ENCODE measurements at places on chromosomes 1 and 21.

DNA sequence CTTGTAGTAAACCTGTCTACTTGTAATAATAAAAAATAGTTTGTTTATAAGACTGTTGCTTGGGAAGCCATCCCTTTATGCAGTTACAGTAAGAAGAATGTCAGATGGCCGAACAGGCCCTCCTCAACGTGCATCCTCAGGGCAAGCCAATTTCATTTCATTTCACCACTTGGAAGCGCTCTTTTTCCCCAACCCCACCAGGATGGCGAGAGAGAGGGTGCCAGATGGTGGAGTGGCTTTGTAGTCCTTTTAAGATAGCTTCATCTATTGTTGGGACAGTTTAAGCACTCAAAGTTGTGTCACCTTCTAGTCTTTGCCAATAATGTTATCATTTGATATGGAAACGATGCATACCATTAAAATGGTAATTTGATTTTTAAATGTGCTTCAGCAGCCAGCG is 356.3 kb upstream of the CAMK1G start:
- no peak for DNase-seq

DNA sequence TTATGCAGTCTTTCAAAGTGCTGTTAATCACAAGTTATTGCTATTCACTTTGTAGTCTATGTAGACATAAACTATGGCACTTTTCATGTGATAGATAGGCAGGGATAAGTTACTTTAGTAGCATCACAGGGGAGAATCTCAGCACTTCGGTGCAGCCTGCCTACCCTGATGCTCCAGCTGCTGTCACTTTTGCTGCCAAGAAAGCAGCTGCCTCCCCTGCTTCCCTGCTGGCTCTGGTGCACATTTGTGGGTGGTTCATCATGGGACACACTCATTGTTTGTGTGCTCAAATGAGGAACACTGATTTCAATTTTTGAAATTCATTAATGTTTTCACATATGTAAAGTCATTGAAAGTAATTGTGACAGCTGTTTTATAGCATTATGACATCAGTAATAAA is 272.6 kb downstream of the S1PR1 start:
- DNase-seq, result no peak

DNA sequence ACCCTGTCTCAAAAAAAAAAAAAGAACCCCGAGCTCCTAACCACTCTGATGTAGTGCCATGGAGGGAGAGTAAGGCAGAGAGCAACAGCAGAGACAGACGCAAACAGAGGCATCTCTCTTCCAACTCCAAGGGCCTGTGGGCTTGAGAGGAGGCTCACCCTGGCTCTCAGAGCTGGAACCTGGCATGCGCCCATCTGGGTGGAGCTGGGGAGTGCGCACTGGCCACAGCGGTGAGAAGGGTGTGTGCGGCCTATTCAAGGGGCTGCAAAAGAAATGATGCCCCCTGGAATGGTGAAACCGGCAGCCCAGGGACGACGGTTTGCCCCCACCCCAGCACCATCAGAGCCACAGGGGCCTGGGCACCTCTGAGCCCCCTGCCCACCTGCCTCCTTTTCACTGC is 17.6 kb downstream of the COL8A2 start:
- no peak for DNase-seq

DNA sequence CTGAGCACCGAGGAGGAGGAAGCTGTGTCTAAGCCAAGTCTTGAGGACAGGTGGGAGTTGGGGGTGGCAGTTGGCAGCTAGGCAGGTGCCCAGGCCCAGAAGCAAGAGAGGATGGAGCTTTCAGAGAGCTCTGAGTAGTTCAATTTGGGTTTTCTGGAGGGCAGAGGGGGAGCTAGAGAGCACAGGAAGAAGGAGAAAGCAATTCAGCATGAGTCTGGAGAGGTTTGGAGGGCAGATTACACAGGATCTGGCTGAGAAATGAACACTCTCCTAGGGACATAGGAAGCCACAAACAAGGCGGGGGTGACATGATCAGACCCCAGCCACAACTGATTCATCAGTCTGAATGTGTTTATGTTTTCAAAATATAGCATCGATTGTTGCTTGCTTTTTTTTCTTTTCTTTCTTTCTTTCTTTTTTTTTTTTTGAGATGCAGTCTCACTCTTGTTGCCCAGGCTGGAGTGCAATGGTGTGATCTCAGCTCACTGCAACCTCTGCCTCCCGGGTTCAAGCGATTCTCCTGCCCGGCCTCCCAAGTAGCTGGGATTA is 23.8 kb downstream of the PTPRF start:
- DNase-seq, result peak; percentile 76

DNA sequence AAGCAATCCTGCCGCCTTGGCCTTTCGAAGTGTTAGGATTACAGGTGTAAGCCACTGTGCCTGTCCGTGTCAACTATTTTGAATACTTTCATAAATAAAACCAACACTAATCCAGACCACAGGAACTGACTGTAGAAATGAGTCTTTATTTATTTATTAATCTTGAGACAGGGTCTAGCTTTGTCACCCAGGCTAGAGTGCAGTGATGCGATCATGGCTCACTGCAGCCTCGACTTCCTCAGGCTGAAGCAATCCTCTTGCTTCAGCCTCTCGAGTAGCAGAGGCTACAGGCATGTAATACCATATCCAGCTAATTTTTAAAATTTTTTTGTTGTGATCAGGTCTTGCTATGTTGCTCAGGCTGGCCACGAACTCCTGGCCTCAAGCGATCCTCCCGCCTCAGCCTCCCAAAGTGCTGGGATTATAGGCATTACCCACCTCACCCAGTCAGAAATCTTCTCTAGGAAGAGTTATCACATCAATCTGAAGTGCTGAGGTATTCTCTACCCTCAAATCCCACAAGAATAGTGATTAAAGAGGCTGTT is 21.7 kb upstream of the CPLANE2 start:
- DNase-seq, result no peak

DNA sequence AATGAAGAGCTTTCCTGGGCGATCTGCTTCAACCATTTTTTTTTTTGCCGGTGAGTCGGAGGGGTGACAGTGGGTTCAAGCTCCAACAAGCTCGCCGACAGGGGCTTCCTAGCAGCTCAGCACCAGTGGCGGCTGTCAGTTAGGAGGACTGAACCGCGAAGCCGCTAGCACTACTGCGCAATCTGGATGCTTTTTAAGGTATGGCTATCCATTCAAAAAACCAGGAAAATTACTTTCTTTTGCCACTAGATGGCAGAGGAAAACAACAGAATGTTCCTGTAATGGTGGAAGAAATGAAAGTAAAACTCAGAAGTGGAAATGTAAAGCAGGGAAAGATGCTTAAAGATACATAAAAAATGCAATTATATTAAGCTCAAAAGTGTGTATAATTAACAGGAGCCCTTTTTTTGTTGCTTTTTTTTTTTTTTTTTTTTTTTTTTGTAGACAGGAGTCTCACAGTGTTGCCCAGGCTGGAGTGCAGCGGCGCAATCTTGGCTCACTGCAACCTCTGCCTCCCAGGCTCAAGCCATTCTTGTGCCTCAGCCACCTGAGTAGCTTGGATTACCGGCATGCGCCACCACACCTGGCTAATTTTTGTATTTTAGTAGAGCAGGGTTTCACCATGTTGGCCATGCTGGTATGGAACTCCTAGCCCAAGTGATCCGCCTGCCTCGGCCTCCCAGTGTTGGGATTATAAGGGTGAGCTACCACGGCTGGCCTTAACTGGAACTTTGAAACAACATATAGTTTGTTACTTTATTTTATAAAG is 8.5 kb downstream of the KYAT3 start:
- peak; percentile 81 for DNase-seq

DNA sequence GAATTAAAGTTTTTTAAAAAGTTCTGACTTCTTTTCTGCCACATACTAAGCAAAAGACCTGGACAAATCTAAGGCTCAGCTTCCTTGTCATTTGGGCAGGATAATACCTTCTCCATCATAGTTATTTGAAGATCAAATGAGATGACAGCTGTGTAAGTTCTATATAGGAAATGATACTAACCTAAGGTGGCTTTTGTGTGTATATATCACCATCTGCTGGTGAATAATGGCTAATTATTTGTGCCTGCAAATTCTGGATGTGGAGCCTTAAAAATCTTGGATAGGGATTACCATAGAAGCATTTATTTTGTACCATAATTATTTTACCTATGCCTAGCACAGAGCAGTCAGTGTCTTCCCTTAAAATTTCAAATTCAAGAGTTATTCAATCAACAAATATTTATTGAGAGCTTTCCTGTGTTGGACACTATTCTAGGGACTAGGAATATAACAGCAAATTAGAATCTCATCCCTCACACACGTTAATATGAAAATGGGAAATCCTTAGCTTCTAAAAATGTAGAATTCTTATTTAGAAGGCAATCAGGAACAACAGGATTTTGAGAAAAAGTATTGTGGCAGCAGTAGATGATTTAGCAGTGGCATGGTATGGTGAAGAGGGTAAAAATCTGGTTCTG is 89.8 kb downstream of the TMEM200B start:
- peak; percentile 67 for DNase-seq

DNA sequence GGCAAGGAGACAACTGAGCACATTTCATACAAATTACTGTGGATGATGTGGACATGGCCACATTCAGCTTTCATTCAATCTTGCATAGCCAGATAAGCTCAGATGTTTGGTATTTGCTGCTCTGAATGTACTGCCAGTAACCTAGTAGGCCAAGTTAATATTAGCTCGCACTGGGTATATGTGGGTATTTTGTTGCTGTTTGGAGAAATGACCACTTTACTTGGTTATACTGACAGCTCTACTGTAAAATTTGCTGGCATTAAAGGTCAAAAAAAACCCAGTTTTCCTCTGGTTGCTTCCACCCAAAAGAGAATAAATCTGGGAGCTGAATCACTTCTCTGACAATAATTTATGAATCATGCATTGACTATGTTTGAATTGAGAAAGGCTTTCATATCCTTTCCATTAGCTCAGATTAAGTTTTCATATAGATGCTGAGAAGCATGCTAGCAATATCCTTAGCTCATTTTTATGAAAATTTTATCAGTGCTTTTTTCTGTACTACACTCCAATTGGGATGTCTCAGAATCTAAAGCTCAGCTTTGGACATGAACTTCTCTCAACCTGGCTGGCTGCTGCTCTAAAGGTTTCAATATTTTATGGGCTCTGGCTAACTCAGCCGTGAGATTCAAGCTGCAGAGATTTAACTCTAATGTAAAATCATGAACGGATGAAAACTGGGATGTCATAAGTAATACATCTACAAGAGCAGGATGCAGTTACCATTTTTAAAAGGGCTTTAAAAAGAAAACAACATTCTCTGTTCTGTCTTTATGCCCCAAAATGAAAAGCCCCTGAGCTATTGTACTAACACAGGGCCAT is 330.0 kb downstream of the BARHL2 start:
- DNase-seq, result no peak

DNA sequence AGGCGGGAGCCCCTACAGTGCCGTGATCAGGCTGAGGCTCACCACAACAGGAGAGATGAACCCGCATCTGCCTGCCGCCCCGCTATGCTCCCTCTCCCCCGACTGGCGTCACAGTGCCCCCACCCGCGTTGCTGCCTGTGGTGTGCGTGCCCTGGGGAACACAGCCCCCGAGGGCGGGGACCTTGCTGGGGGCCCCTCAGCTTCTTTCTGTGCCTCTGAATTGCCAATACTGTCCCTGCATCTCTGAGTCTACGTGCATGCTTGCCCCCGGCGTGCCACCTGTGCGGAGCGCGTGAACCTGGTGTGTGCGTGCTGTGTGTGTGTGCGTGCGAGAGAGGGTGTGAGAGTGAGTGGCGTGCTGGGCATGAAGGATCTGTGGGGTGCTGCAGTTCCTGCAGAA is 10.3 kb downstream of the PARS2 start:
- no peak for DNase-seq

DNA sequence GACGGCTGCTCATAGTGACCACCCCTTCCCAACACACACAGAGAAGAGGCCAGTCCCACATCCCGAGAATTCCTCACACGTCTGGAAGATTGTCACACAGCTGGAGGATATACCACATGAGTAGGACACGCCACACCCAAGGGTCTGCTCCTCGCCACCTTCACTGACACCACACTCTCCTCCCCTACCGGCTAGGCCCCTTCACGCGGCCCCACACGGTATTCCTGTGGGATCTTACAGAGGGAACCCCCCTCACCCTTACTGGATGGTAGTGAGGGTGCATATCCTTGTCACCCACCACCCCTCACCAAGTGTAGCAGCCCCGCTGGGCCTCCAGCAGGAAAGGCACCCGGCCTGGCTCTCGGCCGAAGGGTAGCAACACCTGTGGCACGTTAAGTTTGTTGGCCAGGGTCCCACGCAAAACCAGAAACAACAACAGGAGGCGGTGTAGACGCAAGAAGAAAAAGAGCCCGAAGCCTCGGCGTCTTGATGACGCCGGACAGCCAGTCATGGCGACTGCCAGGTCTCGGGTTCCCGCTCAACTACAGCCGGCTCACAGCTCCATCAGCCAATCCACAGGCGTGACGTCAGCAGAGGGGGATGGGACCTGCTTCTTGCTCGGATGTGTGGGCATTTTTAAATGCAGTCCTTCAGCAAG is at the start of gene NUP210L:
NUP210L (minus strand) TSS at position 540 of the 658 bp plus-strand sequence.
- no peak for DNase-seq

GRCh38 chr1:54244655-54245054 is 44.7 kb downstream of the MRPL37 start:
- DNase-seq, result no peak

- DNase-seq, result no peak
Measured at GRCh38 chr1:117169871-117170596, 40.7 kb downstream of the VTCN1 start.

DNA sequence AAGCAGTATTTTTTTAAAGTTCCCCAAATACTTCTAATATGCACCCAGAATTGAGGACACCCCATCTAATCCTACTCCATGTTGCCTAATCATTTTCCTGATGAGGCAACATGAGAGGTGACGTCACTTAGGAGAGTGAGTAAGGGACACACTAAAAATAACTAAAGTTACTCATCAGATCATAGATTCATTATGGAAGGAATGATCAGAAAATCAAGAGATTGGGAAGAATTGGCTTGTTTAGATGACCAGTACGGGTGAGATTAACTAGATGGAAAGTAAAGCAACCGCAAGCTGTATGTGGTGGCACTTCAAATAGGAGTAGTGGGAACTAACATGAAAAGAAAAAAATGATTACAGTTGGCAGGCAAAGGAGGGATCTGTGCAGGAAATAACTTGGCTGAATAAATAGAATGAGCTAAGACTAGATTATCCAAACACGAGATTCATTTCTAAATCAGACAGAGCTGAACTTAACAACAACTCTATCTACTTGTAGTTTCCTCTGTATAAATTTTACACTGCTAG is 61.4 kb upstream of the CXADR start:
- no peak for DNase-seq

GRCh38 chr1:169266133-169266532 is 101.5 kb downstream of the NME7 start:
- no peak for DNase-seq

DNA sequence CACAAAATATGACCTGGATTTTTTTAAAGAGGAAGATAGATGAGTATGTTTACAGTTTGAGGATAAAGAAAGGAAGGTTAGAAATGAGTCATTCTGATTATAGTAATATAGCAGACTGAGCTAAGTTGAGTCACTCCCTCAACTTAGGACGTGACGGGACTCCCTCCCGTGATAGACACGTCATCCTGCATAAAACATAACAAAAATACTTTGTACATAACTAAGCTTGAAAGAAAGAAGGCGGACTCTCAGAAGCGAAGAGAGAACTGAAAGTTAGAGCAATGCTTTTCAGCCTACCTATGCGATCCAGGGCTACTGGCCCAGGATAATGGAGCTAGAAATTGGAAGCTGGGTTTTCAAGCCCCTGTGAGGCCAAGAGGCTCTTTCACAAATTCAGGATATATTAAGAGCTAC is 53.0 kb upstream of the DESI2 start:
- DNase-seq, result peak; percentile 39

Measured in NAMALWA (cell line).